RPMI7951 (cell line): ENCODE measurements at places on chromosomes 12 and 14. TPM values are rescaled to one million over a fixed set of nuclear protein-coding genes. Genes with fewer than 3 reads are reported as not detected.

GRCh38 chr14:101460521-101460920 is 100.8 kb upstream of the DIO3 start:
- no peak for DNase-seq

DNA sequence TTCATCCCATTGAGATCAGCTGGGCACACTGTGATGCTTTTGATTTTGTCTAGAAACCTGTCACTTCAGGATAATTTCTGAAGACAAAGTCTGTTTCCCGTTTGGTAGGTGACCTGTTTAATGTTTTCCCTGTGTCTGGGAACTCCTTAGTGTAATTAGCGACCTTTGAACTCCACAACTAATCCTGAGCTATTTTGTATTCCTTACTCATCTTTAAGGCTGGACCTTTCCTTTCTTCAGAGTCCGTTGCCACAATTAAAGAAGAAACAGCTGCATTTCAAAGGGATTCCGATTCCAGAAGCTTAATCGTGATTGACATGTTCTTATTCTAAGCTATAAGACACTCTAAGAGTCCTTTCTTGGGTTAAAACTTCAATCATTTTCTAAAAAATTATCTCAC is 22.0 kb downstream of the AP5M1 start:
- DNase-seq: no peak

DNA sequence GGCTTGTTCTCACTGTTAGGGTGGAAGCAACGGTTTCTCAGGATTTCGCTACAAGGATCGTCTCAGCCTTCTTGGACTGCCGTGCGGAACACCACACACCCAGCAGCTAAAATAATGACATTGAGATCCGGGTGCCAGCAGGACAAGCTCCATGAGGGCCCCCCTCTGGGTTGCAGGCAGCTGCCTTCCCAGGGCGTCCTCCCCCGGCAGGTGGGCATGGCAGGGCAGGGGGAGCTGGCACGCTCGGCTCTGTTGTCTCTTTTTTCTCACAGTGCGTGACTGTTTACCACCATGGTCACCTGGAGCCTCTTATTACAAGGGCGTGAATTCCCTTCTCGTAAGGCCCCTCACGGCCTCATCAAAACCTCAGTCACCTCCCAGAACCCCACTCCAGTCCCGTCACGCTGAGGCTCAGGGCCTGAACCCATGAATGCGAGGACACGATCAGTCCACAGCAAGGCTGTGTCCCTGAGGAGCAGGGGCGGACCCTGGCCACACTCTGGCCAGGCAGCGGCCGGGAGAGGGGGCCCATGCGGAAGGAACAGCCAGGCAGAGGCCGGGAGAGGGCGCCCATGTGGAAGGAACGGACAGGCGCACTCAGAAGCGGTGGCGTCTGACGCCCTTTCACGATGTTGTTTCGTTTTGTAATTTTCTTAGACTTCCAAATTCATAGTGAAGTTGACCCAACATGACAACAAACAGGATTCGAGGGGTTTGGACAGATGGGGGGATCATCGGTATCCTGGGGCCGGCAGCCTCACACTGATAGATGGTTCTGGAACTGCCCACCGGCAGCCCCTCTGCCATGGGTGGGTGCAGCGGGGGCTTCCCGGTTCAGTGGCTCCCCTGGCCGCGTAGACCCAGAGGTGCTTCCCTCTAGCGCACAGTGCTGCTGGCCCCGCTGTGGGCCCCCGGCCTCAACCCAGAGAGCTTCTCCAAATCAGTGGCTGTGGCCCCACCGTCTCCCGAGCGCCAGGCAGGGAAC is 10.0 kb downstream of the LRCOL1 start:
- DNase-seq: peak; percentile 67

DNA sequence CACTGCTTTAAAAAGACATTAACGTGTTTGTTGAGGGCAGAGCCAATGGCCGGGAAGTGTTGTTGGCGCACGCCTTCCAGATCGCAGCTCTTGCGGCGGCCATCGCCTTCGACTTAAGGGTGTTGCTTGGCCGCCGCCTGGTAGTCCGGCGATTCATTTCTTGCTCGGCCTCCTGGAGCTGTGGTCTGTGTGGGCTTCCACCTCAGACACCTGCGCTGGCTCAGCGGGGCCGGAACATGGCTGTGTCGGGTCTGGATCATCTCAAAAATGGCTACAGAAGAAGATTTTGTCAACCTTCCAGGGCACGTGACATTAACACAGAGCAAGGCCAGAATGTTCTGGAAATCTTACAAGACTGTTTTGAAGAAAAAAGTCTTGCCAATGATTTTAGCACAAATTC is 24.7 kb downstream of the GALNT4 start:
- no peak for DNase-seq

DNA sequence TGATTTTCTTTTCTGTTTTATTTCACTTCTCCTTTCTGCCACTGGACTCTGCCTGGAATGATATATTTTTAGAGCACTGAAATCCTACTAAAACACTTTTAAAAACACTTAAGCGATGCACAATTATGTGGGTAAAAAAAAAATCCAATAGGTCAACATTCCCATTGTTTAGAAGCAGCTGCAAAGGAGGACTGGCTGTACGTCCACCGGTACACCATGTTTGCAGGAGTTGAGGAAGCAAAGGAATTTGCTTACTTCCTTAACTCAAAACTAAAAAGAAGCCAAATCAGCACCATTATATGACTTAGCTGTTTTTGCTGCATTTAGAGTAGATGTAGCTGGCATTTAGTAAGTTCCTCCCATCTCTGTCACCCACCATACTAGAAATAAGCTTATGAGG is 186.8 kb upstream of the TMTC1 start:
- no peak for DNase-seq

DNA sequence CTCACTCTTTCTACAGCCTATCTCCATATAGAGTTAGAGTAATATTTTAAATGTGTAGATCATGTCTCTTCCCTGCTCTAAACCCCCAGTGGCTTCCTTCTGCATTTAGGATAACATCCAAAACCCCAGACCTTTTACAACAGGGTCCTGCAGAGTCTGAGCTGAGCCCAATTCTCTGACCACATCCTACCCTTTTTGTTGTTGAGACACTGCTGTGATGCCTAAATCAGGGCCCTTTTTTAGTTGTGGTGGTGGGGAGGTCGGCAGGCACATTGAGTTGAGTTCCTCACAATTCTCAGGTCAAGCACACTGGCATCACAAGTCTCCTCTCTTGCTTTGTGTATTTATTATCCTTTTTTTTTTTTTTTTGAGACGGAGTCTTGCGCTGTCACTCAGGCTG is 1.8 kb upstream of the DDX47 start:
- no peak for DNase-seq

GRCh38 chr12:117100851-117101673 is 1.8 kb upstream of the TESC start:
- no peak for DNase-seq

DNA sequence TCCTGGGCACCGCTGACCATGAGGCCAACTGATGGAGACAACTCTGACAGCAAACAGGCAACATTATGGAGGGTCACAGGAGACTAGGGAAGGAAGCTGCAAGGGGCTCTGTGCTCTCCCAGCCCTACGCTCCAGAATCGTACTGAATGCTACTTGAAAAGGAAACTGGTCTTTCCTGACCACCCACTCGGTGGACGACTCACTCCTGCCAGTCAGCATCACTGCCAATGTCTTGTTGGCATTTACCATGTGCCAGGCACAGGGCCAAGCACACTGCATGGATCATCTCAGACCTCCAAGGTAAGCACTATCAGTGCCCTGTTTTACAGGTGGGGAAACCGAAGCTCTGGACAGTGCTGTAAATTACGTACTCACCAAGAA is 38.0 kb downstream of the CCDC85C start:
- DNase-seq: no peak

DNA sequence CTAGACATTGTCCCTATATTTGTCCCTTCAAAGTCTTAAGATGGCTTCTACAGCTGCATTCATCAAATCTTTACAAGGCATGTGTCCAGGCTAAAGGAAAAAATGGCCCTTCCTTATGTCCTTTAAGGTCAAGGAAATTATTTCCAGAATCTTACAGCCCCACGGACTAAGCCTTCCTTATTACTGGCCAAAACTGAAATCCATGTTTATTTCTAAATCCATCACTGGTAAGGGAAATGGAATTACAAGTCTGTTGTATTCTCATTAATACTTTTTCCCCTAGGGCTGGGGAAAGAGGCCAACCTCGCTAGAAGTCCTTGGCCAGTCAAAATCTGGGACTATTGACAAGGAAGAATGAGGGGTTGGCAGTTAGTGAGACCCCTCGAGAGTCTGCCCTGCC is 252.5 kb downstream of the TMEM132C start:
- DNase-seq: no peak

DNA sequence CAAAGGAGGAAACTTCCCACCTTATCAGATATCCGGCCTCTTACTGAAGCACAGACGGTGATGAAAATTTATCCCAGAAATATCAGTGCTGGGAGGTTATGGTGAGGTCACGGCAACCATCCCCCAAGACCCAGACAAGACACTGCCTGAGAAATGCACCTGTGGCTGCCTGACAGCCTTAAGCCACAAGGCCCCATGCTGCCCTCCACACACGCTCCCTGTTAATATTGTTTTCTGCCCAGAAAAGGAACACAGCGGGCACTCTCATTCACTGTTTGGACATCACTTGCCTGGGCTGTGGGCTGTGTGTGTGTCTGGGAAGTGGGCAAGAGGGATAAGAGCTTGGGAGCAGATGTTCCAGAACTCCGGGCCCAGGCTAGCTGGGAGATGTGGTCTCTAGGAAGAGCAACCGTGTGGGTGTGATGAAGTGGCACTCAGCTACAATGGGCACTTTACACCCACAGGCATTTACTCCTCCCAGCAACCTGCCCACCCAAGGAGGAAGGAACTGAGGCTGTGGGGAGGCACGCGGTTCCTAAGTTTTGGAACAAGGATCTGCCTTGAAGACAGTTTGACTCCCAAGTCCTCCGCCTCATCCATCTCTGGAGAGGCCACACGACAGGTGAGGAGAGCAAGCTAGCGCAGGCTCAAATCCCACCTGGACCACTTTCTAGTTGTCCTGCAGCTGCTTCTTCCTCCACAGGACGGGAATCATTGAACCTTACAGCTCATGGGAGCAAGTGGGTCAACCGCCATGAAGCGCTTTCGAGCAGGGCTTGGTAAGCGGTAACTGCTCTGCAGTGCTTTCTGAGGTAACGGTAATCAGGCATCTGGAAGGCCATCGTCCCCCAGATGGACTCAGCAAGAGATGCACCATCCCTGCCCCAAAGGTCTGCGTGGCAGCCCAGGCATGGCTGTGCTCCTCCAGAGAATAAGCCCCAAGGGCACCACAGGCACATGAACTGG is 91.4 kb downstream of the CHGA start:
- DNase-seq: no peak

DNA sequence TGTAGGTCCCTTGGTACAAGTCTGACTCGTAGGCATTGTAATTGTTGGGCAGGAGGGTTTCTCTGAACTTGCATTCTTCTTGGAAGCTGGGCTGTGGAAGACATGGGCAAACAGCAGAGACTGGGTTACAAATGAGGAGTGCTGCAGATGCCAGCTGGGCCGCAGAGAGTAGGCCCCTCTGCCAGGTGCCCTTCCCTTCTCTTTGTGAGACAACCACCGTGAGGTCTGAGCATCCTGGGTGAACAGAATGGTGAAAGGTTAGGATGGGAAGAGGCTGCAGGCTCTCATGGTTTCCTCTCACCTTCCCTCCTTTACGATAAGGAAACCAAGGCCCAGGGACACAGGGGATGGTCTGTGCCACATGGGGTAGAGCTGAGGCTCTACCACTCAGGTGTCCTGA is 11.3 kb downstream of the FGF6 start:
- no peak for DNase-seq

DNA sequence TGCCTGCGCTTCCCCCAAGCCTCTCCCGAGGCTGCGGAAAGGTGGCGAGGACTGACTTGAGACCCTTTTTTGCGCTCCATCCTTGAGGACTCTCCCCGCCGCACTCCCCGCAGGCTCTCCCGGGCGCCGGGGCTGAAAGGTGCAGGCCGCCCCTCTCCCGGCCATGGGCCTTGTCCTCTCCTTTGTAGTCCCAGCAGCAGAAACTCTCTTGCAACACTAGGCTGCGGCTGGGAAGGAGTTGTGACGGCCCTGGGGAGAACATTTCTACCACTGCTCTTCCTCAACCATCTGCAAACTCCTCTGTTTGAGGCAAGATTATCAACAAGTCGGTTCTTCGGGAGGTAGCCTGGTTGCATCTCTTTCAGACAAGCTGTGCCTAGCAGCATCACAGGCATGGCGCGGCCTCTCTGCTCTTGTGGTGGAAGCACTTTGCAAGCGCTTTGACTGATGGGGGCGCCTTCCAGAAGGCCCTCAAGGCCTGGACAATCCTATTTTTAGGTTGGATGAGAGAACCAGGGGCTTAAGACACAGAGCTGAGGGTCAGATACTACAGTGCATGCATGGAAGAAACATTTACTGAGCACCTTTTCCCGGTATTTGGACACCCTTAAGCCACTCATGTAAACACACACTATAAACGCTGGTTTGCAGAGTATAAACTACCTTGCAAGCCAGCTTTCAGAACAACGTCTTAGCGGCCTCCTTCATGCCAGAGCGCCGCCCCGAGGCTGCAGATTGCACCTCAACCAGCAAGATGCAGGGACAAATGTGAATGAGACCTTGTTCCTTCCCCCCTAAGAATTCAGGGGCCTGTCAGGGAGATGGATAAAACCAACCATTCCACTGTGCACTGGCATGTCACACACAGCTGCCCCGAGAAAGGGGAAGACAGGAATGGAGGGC is 1.2 kb upstream of the PRIMA1 start:
- no peak for DNase-seq

- no peak for DNase-seq
These were observed 140.7 kb upstream of the NOVA1 start for GRCh38 chr14:26738571-26738970.

- DNase-seq: no peak
These were observed 58.2 kb upstream of the ALG10B start for GRCh38 chr12:38258411-38258810.

DNA sequence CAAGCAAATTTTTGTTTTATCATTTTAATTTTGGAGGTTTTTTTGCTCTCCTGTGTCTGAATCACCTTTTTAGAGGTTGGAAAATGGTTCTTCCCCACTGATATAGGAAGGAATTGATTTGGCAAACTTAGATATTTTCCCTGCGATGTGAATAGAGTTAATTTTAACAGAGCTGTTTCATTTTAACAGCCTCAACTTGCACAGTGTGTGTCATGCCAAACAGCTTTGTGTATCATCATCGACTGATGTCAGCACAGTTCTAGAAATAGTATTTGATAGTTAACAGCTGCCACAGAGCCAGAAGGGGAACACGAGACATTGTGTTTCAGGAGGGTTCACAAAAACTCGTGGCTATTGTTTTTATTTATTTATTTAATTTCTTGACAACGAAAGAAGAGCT is 243.1 kb upstream of the FOXN3 start:
- DNase-seq: peak; percentile 13

The GPR84 gene
- total RNA-seq: 0.12 TPM in 1 of 2 replicates, not detected in the other

The SERPINA9 gene
- total RNA-seq: not detected in 2 replicates

The FGF6 gene
- total RNA-seq: not detected in 2 replicates

The ZDHHC22 gene
- not detected in 2 replicates for total RNA-seq

The ZFHX2 gene
- total RNA-seq: not detected in 2 replicates

The RD3L gene
- total RNA-seq: not detected in 2 replicates

The BEGAIN gene
- not detected in 2 replicates for total RNA-seq

The MORN3 gene
- 0.10 TPM in 1 of 2 replicates, not detected in the other for total RNA-seq

The MGP gene
- total RNA-seq: 5.9 and 7.9 TPM in 2 replicates

The EVL gene
- total RNA-seq: 2.2 and 2.9 TPM in 2 replicates

The MBIP gene
- total RNA-seq: 10.7 and 17.4 TPM in 2 replicates

The PLEKHG7 gene
- not detected in 2 replicates for total RNA-seq

The AICDA gene
- not detected in 2 replicates for total RNA-seq

The STAC3 gene
- total RNA-seq: 0.84 TPM in 1 of 2 replicates, not detected in the other

The IAPP gene
- not detected in 2 replicates for total RNA-seq

The KCNA5 gene
- not detected in 2 replicates for total RNA-seq
